CD4-positive, alpha-beta T cell treated with Interferon gamma for 1 hour (primary cell): ENCODE measurements at places on chromosomes 16 and 17.

DNA sequence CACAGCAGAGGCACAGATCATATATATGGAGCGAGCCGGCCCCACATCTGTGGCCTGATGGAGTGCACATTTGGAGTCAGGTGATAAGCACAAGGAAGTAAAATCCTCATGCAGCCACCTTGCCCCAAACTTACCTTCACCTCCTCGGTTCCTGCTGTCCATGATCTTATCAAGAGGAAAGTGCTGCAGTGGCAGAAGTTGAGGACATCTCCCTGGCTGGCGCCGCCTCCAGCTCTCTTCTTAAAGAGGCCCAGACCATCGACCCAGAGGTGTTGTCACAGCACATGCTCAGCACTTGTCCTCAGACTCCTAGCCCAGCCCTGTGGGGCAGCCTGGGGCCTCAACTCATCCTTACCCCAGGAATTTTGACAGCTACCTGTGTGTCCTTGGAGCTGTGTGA lies 212.5 kb downstream of the CCDC182 start:
- no peak for DNase-seq

GRCh38 chr16:23145186-23145585 lies 4.1 kb downstream of the USP31 start:
- DNase-seq: no peak

- DNase-seq: no peak
Measured at GRCh38 chr17:80811181-80812105, 180.2 kb upstream of the CHMP6 start.

DNA sequence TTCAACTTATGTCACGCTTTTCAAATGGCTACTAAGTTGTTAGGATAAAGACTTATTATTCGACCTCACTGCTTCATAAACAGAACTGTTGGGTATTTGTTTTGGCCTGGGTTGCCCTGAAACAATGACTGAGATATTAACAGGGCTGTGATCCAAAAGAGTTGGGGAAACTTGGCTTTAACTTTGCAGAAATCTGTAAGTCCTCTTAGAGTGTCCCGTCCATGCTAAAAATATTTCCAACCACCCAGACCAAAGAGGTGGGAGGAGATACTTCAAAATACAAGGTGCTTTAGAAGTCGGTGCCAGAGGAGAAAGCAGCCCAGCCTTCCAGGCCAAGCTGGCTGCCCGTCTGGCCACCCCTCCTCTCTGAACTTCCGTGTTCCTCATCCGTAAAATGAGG lies 16.1 kb upstream of the SPATA32 start:
- DNase-seq: no peak

DNA sequence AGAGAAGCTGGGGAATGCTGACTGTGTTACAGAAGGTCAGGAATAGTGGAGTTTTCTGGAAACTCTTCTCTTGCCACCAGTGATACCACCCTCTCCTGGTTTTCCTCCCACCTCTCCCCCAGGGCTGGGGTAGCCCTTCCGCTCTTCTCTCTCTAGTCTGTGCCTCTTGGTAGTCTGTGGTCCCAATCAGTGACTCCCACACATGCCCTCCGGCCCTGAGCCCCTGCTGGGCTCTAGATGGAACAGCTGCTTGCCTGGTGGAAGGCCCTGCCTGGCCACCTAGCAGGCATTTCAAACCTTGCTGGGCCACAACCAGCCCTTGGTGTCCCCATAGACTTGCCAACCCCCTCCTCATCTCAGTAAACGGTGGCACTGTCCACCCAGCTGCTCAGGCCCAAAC lies 15.2 kb upstream of the MTSS2 start:
- no peak for DNase-seq

DNA sequence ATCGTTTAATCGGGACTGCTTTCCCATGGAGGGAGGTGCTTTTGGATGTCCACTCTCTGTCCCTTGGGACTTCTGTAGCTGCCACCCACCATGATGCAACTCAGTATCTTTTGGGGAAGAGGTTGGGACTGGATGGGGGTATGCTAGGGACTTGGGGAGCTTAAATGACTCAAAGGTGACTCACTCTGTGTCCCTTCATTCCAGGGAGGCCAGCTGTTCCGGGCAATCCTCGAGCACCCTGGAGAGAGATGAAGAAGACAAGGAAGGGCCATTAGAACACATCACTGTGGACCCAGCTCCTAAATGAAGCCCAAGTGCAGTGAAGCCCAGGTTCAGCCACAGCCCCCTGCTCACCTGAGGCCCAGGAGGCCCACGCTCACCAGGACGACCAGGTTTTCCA lies 4.6 kb downstream of the COL1A1 start:
- no peak for DNase-seq

- no peak for DNase-seq
Measured at GRCh38 chr17:68705714-68706076, 104.5 kb upstream of the FAM20A start.

DNA sequence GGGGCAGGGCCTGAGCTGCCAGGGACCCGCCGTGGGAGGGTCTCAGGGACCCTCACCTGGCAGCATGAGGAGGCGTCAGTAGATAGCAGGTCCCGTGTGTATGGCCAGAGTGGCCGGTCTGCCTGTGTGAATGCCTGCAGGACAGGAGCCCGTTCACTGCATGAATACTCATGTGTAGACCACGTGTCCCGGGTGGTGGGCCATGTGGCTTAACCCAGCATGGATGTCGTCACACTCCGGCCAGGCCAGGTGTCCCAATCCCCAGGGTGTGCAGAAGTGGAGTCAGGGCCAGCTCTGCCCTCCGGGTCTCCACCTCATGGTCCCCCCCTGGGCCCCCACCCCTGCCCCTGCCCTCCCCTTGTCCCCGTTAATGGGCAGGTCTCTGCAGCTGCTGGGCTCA lies 53.7 kb downstream of the BAHCC1 start:
- no peak for DNase-seq

GRCh38 chr17:13597723-13598347 lies 3.9 kb downstream of the HS3ST3A1 start:
- peak; percentile 21 for DNase-seq

- no peak for DNase-seq
Measured at GRCh38 chr16:65315081-65315780, 193.4 kb upstream of the CDH11 start.

- no peak for DNase-seq
Measured at GRCh38 chr17:13297183-13297582, 279.4 kb upstream of the ELAC2 start.

DNA sequence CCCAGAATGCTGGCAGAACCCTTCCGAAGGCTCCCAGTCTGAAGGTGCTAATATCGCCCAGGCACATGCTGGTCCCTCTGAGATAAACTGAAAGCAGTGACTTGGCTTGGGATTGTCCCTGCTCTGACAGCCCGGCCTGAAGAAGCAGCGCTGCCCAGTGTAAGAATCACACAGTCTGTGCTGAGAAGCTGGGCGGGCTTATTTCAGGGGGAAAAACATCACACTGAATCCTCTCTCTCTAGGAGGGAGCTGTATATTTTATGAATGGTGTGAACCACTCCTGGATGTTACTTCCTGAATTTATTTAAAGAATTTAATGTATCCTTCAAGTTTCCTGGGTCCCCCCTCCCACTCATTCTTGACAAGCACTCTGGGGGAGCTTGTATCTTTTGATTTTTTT lies 36.3 kb downstream of the GAS7 start:
- DNase-seq: no peak

- no peak for DNase-seq
Measured at GRCh38 chr16:72397876-72398275, 225.9 kb upstream of the PMFBP1 start.

- DNase-seq: peak; percentile 80
Measured at GRCh38 chr16:71723537-71724319, 773 bp downstream of the PHLPP2 start.

- no peak for DNase-seq
Measured at GRCh38 chr16:66206363-66206762, 160.1 kb upstream of the CDH5 start.

- DNase-seq: no peak
Measured at GRCh38 chr16:4634768-4635167, 10.1 kb downstream of the MGRN1 start.

DNA sequence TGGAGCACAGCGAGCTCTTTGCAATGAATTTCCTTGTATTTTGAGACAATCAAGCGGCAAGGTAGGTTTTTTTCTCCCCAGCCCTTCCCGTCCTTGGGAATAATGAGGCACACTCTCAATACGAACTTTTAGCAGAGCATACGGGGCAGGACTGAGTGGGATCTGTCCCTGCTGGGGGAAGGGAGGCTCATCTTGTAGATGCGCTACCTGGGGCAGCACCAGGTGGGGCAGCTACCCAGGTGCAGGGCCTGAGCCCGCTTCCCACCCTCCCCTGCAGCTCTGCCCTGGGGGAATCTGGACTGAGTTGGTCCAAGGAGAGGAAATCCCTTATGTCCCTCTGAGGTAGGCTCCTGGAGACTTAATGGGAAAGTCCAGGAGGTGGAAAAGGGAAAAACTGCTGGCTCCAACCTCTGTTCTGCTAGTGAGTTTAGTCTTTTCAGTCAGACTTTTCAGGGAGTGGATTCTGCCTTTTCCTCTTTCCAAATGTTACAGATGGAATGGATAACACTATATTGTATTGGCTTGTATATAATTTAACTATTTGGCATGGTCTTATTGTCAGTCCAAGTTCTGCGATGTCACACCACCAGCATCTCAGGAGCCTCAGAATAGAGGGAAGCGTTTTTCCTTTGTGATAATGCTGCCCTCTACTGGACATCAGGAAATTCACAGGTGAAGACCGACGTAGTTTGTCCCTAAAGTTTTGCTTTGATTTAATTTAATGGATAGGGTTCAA lies 9.6 kb upstream of the CES1 start:
- no peak for DNase-seq

DNA sequence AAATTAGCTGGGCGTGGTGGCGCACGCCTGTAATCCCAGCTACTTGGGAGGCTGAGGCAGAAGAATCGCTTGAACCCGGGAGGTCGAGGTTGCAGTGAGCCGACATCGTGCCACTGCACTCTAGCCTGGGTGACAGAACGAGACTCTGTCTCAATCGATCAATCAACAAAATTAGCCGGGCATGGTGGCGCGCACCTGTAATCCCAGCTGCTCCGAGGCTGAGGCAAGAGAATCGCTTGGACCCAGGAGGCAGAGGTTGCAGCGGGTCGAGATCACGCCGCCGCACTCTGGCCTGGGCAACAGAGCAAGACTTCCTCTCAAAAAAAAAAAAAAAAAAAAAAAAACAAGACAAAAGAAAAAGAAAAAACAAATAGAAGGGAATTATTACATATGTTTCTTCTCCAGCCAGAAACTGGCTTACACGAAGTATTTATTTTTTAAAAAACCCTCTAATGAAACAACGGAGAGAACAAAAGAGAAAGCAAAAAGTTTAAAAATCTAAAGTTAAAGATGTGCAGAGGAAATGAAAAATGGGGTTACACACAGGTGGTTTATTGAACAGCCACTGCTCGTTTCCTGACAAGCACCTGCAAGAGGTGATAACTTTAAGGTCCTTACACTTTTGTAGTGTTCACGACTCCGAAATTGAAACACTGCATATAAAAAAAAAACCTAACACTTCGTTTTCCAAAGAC lies 1.4 kb downstream of the SYNRG start:
- DNase-seq: peak; percentile 16

DNA sequence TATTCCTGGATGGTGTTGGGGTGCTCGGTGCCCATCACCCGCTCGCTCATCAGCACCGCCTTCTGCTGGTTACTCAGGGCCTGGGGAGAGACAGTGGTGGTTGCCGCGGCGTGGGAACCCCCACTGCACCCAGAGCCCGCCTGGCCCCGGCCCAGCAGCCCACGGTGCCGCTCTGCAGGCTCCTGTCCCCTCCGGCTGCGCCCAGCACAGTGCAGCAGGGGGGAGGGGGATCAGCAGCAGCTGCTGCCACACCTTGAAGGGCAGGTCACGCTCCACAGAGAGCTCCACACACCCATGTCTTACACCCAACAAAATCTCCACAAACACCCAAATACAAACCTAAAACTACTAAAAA lies 18.8 kb downstream of the CLUH start:
- no peak for DNase-seq

- no peak for DNase-seq
Measured at GRCh38 chr16:64287655-64288528, 834.0 kb downstream of the CDH11 start.
